Vein endothelial cell (primary cell): ENCODE measurements at places on chromosomes 5 and 9. TPM values are rescaled to one million over a fixed set of nuclear protein-coding genes. Genes with fewer than 3 reads are reported as not detected.

RAPGEF6 gene
- 20.6 and 22.9 TPM in 2 replicates for total RNA-seq

OXCT1 gene
- total RNA-seq, result 26.1 and 35.3 TPM in 2 replicates

CCDC152 gene
- total RNA-seq, result 0.33 and 0.86 TPM in 2 replicates

EDIL3 gene
- 2.9 and 3.5 TPM in 2 replicates for total RNA-seq

PCDHA12 gene
- total RNA-seq, result under 0.01 TPM in 1 of 2 replicates, not detected in the other

PTPRD gene
- 29.2 and 51.9 TPM in 2 replicates for total RNA-seq

LOX gene
- total RNA-seq, result 41.8 and 67.1 TPM in 2 replicates

RIGI gene
- 12.4 and 25.6 TPM in 2 replicates for total RNA-seq

FGD3 gene
- 0.19 TPM in 1 of 2 replicates, not detected in the other for total RNA-seq

EIF4EBP3 gene
- total RNA-seq, result 0.38 and 1.3 TPM in 2 replicates

OLFM1 gene
- 0.98 and 1.1 TPM in 2 replicates for total RNA-seq

ZNF618 gene
- 28.2 and 41.2 TPM in 2 replicates for total RNA-seq

BARHL1 gene
- not detected in 2 replicates for total RNA-seq

C9orf153 gene
- total RNA-seq, result 0.33 TPM in 1 of 2 replicates, not detected in the other

EFNA5 gene
- 27.8 and 30.7 TPM in 2 replicates for total RNA-seq

CYLC2 gene
- not detected in 2 replicates for total RNA-seq

PCSK1 gene
- 2.3 and 8.2 TPM in 2 replicates for total RNA-seq

ZNF462 gene
- 17.4 and 18.0 TPM in 2 replicates for total RNA-seq

PCDHGA6 gene
- 6.0 and 7.2 TPM in 2 replicates for total RNA-seq

IL3 gene
- not detected in 2 replicates for total RNA-seq

ZNF608 gene
- total RNA-seq, result 18.2 and 26.8 TPM in 2 replicates

OTULINL gene
- total RNA-seq, result under 0.01 and 0.19 TPM in 2 replicates

DMRTA1 gene
- 0.33 and 0.86 TPM in 2 replicates for total RNA-seq

PRSS3 gene
- total RNA-seq, result 7.8 and 14.1 TPM in 2 replicates

NOXA1 gene
- 1.9 and 2.0 TPM in 2 replicates for total RNA-seq

C1QTNF2 gene
- 0.10 TPM in 1 of 2 replicates, not detected in the other for total RNA-seq

FBXL7 gene
- total RNA-seq, result 22.2 and 26.3 TPM in 2 replicates

ENTPD2 gene
- total RNA-seq, result not detected in 2 replicates

RORB gene
- under 0.01 TPM in 1 of 2 replicates, not detected in the other for total RNA-seq

GABRA6 gene
- total RNA-seq, result not detected in 2 replicates

DDX4 gene
- not detected in 2 replicates for total RNA-seq

IL13 gene
- not detected in 2 replicates for total RNA-seq

THBS4 gene
- not detected in 2 replicates for total RNA-seq

MEIKIN gene
- not detected in 2 replicates for total RNA-seq

NEURL1B gene
- total RNA-seq, result 0.65 and 1.6 TPM in 2 replicates

OCLN gene
- total RNA-seq, result 7.7 and 11.8 TPM in 2 replicates

IFNA2 gene
- not detected in 2 replicates for total RNA-seq

STPG3 gene
- not detected in 2 replicates for total RNA-seq

CCNO gene
- 0.33 and 0.48 TPM in 2 replicates for total RNA-seq

PTPDC1 gene
- total RNA-seq, result 9.1 and 12.5 TPM in 2 replicates

CNTLN gene
- total RNA-seq, result 8.2 and 11.2 TPM in 2 replicates

IQGAP2 gene
- total RNA-seq, result 1.1 and 2.3 TPM in 2 replicates

LCN2 gene
- not detected in 2 replicates for total RNA-seq
